ENCODE measurements at places on chromosomes 3 and 15.
A peak's percentile ranks its signal among the peaks of the same experiment; 100 is the strongest.

- peak; percentile 40 for DNase-seq
Observed at GRCh38 chr3:97822359-97822775, 556 bp downstream of the CRYBG3 start.

- DNase-seq, result no peak
Observed at GRCh38 chr3:4845882-4846281, 133.4 kb upstream of the BHLHE40 start.

GRCh38 chr3:159763602-159764489 is 224.8 kb upstream of the IL12A start:
- DNase-seq, result peak; percentile 67

- DNase-seq, result peak; percentile 77
Observed at GRCh38 chr3:195583831-195584542, at the start of gene APOD. TSS of gene APOD (minus strand) at chr3:195583940. CDS start at chr3:195579461, 4,479 bp downstream.

DNA sequence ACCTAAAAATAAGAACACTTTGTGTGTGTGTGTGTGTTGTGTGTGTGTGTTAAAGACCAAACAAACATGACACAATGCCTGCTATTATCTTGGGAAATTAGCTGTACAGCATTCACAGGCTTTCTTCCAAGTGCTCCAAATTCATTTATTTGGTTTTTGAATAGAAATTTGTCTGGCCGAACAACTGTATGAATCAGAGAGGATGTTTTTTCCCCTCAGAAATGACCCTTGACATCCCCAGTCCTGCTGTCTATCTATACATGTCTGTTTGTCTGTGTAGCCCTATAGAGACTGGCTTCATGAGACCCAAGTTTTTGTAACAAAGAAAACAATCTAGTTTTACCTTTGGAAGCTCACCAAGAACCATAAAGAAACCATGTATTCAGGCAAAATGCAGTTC is 549.8 kb downstream of the NSUN3 start:
- no peak for DNase-seq

DNA sequence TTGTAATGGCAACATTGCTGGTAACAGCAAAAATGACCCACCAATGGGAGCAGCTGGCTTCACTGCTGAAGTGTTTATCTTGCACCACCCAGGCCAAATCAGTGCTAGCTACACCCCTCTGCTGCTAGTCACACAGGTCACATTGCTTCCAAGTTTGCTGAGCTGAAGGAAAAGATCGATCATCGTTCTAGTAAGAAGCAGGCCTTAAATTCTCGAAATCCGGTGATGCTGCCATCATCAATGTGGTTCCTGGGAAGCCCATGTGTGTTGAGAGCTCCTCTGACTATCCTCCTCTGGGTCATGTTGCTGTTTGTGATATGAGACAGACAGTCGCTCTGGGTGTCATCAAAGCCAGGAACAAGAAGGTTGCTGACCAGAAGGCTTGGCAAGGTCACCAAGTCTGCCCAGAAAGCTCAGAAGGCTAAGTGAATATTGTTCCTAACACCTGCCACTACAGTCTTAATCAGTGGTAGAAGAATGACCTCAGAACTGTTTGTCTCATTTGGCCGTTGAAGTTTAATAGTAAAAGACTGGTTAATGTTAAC is 21.2 kb downstream of the TM4SF4 start:
- no peak for DNase-seq

GRCh38 chr3:42764561-42765295 is 8.3 kb downstream of the CCDC13 start:
- DNase-seq, result no peak

GRCh38 chr3:87025661-87026645 is 35.0 kb upstream of the VGLL3 start:
- peak; percentile 1 for DNase-seq

DNA sequence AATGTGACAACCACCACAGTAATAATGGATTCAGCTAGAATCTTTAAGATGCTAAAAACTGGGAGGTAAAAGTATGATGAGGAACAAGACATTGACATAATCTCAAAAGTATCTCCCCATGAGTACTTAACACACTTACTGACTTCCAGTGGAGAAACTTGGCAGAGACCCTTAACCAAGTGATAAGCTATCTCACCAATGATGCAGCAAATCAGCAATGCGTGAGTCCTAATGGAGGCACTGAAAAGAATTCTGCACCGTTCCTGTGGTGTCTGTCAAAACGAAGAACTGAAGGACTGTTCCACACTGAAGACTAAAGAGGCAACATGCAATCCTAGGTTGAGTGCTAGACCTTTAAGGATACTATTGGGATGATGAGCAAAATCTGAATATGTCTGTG is 67.9 kb upstream of the OCA2 start:
- DNase-seq, result no peak

Data from bronchial epithelial cell (primary cell).